ENCODE measurements at places on chromosomes 2 and 18.

- no peak for DNase-seq
Measured at GRCh38 chr2:71671895-71672825, 218.8 kb downstream of the DYSF start.

- DNase-seq, result peak; percentile 21
Measured at GRCh38 chr2:238926761-238927611, 79.1 kb downstream of the TWIST2 start.

DNA sequence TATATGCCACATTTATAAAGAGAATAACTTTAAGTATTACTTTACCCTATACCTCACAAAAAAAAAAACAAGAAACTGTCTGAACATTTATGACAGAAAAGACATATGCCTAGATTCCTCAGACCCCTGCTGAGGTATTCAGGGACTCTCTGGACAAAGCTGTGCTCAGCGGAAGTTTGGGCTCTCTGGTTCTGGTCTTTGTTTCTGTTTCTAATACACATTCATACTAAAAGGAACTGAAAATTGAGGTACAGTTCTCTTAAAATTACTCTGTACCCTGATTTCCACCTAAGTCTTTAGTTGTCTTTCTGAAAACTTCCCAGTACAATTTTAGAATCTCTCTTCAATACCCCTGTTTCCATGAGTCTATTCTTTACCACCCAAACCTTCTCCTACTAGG lies 160.3 kb downstream of the IKZF2 start:
- DNase-seq, result no peak

GRCh38 chr2:146677280-146677679 lies 1167.5 kb upstream of the ACVR2A start:
- DNase-seq, result no peak

- no peak for DNase-seq
Measured at GRCh38 chr2:196205881-196206435, 34.6 kb upstream of the STK17B start.

DNA sequence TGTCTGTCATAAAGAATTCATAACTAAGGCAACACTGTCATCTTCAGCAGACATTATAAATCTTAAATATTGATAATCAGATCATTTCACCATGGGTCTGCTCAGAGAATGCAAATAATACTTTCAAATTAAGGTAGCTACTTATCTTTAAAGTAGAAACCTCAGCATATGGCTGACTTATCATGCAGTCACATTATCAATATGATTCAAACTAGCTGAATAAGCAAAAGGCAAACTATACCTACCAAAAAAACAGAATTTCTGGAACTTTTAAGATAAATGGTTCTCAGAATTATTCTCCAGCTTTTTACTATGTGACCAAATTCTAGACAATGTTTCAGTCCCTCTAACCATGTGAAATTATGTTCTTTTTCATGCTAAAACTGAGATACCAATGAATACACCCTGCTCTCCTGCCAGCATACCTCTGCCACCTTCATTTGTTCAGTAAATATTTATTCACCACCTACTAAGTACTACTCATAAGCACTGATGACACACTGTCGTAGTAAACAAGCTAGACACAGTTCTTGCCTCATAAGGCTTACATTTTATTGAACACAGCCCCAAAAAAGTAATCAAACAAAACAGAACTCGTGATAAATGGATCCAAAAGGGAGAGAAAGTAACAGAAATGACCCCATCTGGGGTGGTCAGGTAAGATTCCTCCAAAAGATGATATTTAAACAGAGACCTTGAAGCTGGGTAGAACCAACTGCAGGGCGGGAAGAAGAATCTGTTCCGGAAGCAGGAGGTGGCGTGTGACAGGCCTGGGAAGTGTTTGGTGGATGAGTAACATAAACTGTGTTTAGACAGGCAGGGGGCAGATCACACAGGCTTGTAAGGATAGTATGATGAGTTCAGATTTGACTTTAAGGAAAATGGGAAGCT lies 17.7 kb downstream of the SPIRE1 start:
- DNase-seq, result no peak

DNA sequence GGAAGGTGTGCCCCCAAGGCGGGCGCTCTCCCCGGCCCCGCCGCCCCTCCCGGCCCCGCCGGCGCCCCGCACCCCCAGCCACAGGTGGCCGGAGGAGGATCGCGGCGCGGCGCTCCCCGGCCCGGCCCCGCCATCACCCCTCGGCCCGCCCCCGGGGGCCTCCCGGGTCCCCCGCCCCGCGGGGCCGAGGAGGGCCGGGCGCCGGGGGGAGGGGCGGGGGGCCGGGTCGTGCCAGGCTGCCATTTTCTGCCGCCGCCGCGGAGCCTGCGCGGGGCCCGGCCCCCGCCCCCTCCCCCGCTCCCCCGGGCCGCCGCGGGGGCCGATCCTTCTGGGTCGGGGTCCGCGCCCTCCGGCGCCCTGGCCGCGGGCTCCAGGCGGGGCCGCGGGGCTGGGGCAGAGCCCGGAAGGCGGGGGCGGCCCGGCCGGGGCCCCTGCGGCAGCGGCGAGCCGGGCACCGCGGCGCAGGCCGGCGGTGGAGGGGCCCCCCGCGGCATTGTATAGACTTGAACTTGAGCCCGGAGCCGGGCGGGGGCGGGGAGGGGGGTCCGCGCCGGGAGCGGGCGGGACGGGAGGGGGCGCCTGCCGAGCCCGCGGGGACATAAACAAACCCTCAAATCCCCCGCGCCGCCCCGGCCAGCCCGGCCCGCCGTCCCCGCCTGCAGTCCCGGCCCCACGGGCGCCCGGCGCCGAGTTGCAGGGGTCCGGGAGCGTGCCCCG lies 556 bp downstream of the DNMT3A start:
- peak; percentile 77 for DNase-seq

DNA sequence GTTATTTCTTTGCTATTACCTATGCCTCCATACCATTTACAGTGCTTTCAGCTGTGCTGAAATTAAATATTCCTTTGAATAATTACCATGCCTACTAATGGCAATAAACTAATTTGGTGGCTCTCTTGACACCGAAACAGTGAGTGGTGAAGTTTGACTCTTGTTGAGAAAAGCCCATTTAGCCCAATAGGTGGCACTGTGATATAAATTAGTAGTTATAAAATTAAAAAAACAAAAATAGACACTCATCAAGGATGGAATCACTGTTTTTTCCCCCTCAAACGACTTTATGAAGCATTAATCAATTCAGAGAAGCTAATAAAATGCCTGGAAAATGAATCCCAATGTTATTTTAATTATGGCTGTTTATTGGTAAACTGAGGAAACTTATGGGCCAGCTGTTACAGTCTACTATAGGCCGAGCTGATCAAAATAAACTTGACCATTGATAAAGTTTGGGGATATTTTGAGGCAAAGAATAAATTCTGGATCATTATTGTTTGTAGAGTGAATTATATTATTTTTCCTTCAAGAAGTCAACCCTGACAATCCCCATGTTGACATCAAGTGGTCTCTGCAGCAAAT lies 339.6 kb downstream of the TRIB2 start:
- DNase-seq, result no peak

GRCh38 chr18:22273101-22274039 lies 104.0 kb downstream of the GATA6 start:
- no peak for DNase-seq

DNA sequence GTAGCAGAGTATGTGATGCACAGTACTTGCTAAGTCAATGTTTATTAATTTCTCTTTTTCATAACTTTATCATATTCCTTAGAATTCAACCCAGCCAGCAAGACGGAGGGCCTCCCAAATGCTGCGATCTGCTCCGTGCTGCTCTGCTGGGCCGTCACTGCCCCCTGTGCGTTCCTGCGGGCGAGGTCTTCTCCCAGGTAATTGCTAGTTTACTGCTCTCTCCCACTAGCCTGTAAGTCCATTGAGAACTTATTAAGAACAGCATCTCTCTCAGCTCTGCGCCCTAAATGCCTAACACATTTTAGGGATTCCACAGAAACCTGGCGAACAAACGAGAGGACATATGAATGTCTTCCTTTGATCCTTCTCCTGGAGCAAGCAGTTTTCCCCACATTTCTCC lies 153.6 kb upstream of the ARHGAP28 start:
- no peak for DNase-seq

DNA sequence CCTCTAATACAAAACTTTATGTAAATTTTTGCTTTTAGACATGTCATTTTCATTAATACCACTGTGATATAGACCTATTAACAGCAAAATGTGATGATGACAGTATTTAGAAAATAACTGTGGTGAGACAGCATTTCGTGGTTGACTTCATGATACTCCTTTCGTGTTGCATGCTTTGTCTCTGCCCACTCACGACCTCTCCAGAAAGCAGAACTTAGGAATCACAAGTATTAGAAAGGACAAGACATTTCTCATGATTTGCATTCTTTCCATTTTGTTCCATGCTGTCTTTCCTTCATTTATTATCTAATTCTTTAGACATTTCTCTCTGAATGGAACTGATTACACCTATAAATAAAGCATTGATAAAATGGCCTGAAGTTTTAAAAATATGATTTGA lies 85.2 kb upstream of the POU3F3 start:
- no peak for DNase-seq

DNA sequence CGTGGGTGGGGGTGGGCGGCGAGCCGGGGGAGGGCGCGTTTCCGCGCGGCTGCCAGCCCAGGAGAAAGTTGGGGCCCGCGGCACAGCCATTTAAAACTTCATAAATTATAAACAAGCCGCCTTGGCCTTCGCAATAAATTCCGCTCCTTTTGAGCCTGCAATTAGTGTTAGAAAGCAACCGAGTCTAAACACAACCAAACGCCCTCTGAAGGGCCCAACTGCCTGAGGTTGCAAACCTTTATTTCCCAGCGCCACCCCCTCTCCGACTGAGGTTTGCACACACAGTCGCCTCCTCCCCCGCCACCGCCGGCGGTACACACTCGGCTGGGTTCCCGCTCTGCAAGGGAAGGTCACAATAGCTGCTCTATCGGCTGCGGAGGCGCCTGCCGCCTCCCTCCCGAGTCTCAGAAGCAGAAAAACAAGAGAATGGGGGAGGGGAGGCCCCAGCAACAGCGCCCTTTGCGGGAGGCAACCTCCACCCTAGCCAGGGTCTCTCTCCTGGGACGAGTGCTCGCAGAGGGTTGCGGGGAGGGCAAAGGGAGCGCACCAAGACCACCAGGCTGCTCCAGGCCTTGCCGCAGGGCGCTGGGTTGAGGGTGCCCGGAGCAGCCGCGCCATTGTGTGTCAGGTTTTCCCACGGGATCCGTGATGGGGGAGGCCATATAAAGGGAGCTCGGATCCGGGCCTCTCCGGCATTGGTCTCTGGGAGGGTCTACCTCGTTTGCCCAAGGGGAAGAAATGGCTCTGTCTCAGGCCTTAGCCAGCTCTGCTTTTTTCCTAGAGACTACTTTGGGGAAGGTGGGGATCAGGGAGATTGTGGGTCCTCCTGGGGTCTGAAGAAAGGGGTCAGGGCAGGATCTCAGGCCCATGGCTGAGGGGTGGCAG lies 13.4 kb upstream of the HOXD1 start:
- DNase-seq, result peak; percentile 82

- no peak for DNase-seq
Measured at GRCh38 chr2:128506534-128506933, 187.9 kb upstream of the HS6ST1 start.

DNA sequence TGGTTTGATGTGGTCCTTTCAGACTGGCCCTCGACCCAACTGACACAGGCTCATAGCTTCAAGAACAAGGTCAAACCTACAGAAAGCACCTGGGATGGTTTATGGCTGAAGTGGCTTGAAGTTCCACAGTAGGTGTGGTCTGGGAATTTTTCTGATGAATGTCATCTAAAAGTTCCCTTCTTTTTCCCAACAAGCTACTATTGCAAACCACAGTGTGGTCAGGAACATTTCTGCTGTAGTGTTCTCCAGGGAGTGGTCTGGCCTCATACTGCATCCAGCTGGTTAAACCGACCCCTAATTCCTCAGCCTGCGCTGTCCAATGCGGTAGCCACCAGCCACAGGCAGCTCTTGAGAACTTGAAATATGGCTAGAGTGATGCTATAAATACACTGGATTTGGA lies 92.7 kb downstream of the FAM124B start:
- no peak for DNase-seq

- no peak for DNase-seq
Measured at GRCh38 chr2:234836271-234836670, 115.5 kb upstream of the SH3BP4 start.

- DNase-seq, result no peak
Measured at GRCh38 chr2:163475815-163476214, 260.0 kb downstream of the FIGN start.

DNA sequence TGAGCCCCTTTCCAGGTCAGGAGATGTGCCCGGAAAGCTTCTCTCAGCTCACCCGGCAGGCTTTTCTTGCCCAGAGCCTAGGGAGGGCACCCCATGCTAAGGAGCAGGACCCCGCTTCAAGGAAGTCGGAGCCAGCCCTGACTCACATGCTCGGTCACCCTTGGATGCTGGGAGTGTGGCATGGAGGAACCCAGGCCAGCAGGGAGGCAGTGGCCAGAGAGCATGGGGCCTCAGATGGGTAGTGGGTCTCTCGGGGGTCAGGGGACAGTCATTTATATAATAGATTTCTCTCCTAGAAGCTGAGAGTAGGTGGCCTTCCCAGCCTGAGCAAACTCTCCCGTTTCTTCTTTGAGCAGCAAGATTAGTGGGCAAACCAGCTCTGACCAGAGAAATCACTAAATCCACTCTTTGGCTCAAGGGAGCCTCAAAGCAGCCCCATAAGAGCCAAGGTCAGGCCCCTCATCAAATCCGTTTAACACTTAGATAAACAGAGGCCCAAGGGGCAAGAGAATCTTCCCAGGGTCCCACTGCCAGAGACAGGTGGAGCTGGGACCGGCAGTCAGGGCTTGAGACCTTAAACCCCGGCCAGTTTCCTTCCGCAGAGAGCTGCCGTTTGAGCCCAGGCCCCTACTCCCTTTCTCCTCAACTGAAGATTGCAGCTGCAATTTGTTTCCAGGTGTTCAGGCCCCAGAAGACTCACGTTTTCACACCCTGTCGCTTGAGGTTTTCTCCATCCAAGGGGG lies 113.1 kb downstream of the CYP26B1 start:
- no peak for DNase-seq

DNA sequence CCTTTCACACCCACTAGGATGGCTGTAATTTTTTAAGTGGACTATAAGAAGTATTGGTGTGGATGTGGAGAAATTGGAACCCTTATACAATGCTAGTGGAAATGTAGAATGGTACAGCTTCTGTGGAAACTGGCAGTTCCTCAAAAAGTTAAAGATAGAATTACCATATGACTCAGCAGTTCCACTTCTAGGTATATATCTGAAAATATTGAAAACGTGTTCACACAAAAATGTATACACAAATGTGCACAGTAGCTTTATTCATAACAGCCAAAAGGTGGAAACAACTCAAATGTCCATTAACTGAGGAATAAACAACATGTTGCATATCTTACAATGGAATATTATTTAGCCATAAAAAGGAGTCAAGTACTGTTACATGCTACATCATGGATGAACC lies 17.7 kb downstream of the TANK start:
- no peak for DNase-seq

GRCh38 chr18:41798879-41799278 lies 156.2 kb upstream of the PIK3C3 start:
- no peak for DNase-seq

DNA sequence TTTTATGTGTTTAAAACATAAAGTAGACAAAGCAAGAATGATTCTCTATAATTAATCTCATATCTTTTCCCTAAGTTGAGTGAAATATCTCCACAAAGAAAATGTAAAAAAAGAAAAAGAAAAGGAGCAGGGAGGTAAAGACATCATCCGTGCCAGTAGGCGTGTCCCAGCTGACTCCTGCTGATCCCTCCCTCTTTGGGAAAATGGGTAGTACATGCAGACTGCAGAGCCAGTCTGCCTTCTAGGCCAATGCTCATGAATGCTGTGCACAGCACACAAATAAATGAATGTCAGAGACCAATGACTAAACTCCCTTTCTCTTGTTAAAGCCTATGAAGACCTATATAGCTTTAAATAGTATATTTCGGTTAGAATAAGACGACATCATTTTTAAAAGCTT lies 64.7 kb downstream of the RAPH1 start:
- DNase-seq, result no peak

- no peak for DNase-seq
Measured at GRCh38 chr18:73340135-73340977, 472.6 kb upstream of the NETO1 start.
